ENCODE measurements at places on chromosomes 5 and 9.

GRCh38 chr9:112050544-112051475, 124.3 kb downstream of the SUSD1 start:
- DNase-seq = peak; percentile 92

DNA sequence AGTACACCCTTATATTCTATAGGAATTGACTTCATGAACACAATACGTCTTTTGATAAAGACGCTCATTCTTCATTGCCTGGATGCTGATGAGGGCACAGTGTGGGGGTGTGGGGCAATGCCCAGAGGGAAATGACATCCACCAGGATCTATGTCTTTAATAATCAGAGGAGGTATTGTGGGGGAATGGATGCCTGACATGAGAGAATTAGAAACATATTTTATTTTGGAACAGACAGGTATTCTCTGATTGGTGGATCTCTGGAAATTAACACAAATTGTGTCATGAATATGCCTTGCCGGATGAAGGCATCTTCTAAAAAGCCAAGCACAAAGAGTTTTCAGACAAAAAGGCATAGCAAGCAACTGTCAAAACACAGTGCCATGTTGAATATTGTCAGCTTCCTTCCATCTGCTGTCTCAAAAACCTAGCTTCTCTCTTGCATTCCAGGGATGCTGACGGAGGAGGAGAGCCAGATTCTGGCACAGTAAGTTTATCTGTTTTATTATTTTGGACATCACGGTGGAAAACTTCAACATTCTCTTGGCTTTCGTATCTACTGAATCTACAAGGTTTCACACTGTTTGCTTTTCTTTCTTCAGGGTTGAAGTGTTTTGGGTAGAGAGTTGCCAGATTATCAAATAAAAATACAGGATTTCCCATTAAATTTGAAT, 3.9 kb upstream of the C5orf58 start:
- DNase-seq = no peak

GRCh38 chr5:32726086-32726557, 15.0 kb downstream of the NPR3 start:
- DNase-seq = no peak

GRCh38 chr5:38757451-38758245, 88.2 kb upstream of the OSMR start:
- no peak for DNase-seq

DNA sequence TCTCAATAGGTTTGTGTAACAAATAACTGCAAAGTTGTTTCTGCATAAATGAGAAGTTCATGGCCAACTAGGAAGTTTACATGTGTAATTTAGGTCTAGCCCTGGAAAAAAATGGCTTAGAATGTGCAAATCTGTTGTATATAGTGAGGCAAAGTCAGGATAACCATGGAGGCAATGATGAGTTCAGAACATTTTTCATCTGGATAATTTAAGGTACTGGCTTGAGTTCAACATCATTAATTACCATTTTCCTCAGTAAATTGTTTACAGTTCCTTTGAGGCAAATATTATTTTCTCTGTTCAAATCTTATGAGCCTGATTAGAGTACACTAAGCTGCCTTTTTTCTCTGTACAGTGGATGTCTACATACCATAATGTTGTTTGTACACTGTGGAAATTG, 1259.0 kb upstream of the NUDT12 start:
- DNase-seq = no peak

- no peak for DNase-seq
Measured at GRCh38 chr5:5542654-5543053, 120.2 kb downstream of the ICE1 start.

- DNase-seq = no peak
Measured at GRCh38 chr9:135309763-135310125, 169.8 kb upstream of the PPP1R26 start.

DNA sequence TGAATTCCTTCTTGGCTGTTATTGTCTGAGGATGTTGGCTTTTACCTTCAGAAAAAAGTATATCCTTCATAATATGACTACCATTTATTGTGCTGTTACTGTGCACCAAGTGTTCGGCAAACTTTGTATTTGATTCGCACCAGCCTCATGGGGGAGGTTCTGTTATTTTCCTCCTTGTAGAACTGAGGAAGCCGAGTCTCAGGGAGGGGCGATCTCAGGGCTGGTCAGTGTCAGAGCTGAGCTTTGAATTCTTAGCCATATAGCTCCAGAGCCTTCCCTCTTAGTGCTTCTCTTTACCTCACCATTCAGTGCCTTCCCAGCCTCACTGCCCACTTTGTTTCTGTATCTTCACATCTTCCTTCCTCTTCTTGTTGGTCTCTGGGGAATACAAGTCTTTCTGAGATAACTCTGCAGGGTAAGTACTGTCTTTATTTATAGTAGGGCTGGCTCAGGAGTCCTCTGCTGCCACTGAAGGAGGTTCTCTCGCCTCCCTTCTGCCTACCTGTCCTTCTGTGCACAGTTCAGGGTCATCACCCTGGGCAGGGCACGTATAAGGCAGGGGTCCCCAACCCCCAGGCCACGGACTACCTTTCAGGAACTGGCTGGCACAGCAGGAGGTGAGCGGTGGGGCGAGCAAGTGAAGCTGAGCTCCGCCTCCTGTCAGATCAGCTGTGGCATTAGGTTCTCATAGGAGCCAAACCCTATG, 48.4 kb downstream of the GALNT10 start:
- peak; percentile 30 for DNase-seq

GRCh38 chr9:16475257-16475656, 395.2 kb downstream of the BNC2 start:
- DNase-seq = no peak
